ENCODE measurements at places on chromosomes 3 and 15.

GRCh38 chr3:134375582-134376384, 1.5 kb upstream of the AMOTL2 start:
- no peak overlapping the region for H3K27ac ChIP-seq
- no peak for DNase-seq
- no peak overlapping the region for H3K4me3 ChIP-seq
- H3K4me1 ChIP-seq: peaks cover 10% of the 10 kb centered on the region

- no peak overlapping the region for H3K27ac ChIP-seq
- H3K4me3 ChIP-seq: no peak overlapping the region
- H3K27me3 ChIP-seq: no peaks in the 10 kb centered on the region
Observed at GRCh38 chr3:151686257-151686656, 47.5 kb upstream of the AADACL2 start.

GRCh38 chr3:42906848-42907183, 874 bp downstream of the ZNF662 start:
- H3K4me3 ChIP-seq: peak overlapping the region; percentile 12
- peaks cover 38% of the 10 kb centered on the region for H3K27me3 ChIP-seq
- DNase-seq: no peak
- H3K36me3 ChIP-seq: peaks cover 24% of the 10 kb centered on the region
- H3K27ac ChIP-seq: no peak overlapping the region
- H3K4me1 ChIP-seq: peaks cover 10% of the 10 kb centered on the region

- H3K36me3 ChIP-seq: no peaks in the 10 kb centered on the region
- peaks cover 5% of the 10 kb centered on the region for H3K4me1 ChIP-seq
- H3K4me3 ChIP-seq: no peak overlapping the region
- no peak for DNase-seq
- H3K27ac ChIP-seq: no peak overlapping the region
Observed at GRCh38 chr3:58249358-58250092, 11.9 kb downstream of the ABHD6 start.

DNA sequence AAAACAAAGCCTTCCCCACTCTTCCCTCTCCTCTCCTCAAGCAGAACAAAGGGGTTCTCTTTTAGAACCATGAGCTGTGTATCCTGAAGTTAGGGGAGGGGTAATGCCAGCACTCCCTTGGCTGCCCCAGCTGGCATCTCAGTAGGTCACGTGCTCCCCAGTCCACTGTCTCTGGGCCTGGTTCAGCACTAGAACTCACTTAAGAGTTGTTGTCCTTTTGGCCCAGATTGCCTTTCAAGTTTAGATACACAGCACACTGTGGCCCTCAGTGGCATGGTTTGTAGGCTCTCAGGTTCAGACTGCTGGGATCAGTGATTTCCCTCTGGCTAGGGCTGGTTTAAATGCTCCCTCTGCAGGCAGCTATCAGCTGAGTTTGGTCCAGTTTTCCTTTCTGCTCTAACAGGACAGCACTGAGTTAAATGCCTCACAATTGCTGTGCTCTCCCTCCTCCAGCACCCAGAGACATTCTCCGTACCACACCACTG, 188.4 kb upstream of the ST8SIA2 start:
- H3K27ac ChIP-seq: no peak overlapping the region
- H3K4me3 ChIP-seq: no peak overlapping the region
- DNase-seq: no peak
- H3K4me1 ChIP-seq: no peaks in the 10 kb centered on the region

All from activated CD4-positive, alpha-beta T cell treated with anti-CD3 and anti-CD28 coated beads, Interleukin-2, amount 10 ng/mL, durations not matched to agents 7 days and 5 days (primary cell).